ENCODE measurements at places on chromosomes 2 and 18.

- no peak for DNase-seq
Observed at GRCh38 chr2:202005272-202005887, 28.3 kb upstream of the FZD7 start.

- DNase-seq: no peak
Observed at GRCh38 chr2:24910245-24910644, 9.8 kb downstream of the ADCY3 start.

GRCh38 chr2:146992466-146992865, 852.4 kb upstream of the ACVR2A start:
- no peak for DNase-seq

DNA sequence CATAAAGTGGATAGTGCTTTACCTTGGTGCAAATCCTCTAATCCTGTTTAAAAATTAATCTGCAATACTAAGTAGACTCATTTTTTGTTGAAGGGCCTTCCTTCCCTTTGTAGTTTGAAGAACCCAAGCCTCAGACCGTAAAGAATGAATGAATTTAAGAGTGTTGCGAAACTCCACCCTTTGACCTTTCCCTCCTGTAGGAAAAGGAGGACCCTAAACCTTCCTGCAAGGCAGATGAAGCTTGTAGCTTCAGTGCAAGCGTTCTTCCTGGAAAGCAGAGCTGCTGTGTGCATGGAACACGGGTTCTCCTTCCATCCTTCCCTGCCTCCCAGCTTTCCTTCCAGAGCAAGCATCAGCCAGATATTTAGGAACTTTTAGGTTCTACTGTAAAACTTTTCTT, 1.7 kb downstream of the IMPA2 start:
- DNase-seq: no peak

GRCh38 chr2:61018318-61018755, 282 bp upstream of the PUS10 start:
- DNase-seq: no peak

- no peak for DNase-seq
Observed at GRCh38 chr2:28582595-28582994, 86.7 kb downstream of the PLB1 start.

DNA sequence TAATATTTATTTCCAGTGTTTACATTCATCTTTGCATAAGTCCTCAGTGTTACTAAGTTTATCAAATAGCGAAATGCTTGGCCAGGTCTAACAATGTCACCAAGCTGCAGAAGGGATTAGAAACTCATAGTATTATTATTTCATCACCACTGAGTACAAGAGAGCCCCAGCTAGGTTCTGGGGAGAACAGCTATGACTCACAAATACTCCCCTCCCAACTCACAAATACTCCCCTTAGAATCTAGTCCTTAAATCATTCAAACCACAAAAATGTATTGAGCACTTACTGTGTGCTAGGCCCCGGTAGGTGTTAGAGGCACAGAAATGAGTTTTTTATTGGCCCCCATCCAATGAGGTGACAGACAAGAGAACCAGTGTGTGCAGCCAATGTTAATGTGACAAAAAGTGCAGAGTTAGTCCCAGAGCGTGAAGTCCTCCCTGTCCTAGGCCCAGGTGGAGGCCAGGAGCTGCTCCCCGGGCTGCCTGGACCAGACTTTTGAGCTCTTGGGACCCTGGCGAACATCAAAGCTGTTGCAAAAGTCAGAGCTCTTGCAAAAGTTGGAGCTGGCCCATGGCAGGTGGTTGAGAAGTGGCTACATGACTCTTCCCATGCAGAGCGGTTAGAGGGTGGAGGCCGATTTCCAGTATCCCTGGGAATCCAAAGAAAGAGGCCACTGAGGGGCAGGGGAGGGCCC, 9.8 kb downstream of the STEAP3 start:
- no peak for DNase-seq

DNA sequence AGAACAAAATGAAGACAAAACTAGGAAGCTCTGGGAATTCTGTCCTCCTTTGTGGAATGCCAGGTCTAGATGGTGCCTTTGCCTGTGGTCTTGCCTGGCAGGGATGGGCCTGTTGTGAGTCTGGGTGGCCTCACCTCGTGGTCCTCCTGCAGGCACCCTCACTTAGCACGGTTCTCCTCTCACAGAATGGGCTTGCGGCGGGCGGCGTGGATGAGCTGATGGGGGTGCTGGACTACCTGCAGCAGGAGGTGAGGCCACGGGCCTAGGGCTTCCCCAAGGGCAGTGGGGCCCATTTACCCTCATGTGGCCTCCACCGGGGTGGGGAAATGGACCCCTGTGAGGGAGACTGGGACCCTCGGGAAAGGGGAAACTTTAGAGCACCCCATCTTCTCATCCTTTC, 42.3 kb downstream of the PLB1 start:
- DNase-seq: no peak

- peak; percentile 39 for DNase-seq
Observed at GRCh38 chr2:28391564-28392296, 928 bp upstream of the FOSL2 start.

DNA sequence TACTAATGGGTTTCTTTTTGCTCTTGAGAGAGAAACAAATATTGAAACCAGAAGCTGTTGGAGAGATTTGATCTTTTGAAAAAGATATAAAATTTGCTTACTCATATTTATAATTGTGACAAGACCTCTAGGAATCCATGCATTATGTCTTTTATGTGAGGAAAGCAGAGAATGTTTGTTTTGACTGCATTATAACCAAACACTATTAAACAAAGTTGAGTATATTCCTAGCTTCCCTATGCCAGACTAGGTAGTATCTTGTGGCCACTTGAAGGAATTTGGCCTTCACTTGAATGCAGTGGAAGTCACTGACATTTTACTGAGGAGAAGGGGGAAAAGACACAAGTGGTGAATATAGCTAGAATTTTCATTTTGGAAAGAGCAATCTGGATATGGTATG, 521.8 kb upstream of the ZEB2 start:
- no peak for DNase-seq

- no peak for DNase-seq
Observed at GRCh38 chr2:122101319-122101718, 345.9 kb downstream of the TSN start.

GRCh38 chr2:152468899-152469692, 134.1 kb downstream of the FMNL2 start:
- no peak for DNase-seq

- DNase-seq: no peak
Observed at GRCh38 chr18:58168221-58168620, 124.2 kb downstream of the NEDD4L start.

- DNase-seq: no peak
Observed at GRCh38 chr2:3487432-3487831, 31.9 kb downstream of the ADI1 start.

DNA sequence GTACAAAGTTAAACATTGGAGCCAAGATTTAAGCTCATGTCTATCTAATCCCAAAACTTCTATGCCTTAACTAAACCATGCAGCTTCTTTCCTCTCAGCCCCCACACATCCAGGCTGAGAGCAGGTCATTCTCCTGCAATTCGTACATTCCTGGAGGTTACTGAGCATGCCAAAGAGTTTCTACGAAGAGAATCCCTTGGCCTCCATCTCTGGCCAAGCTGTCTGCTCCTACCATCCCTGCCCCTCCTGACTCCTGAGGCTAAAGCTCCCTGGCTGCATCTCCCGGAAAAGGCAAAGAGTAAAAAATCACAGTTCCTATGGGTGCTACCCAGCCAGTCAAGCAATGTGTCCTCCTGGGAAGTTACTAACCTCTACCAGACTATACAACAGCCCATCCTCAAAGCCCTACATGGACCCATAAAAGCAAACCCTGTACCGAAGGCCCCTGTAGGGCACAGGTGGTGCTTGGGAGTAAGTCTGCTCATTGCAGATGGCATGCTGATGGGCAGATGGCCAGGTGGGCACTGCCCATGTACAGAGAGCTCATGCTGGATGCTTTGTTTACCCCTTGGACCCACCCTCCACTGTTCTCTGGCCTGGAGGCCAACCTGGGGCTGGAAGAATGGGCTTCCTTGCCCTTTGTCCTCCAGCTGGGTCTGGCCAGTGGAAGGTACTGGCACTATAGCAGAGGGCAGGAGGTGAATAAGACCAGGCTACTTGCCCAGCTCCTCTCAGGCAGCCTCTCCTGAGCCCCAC, 99.5 kb downstream of the TTC32 start:
- no peak for DNase-seq

DNA sequence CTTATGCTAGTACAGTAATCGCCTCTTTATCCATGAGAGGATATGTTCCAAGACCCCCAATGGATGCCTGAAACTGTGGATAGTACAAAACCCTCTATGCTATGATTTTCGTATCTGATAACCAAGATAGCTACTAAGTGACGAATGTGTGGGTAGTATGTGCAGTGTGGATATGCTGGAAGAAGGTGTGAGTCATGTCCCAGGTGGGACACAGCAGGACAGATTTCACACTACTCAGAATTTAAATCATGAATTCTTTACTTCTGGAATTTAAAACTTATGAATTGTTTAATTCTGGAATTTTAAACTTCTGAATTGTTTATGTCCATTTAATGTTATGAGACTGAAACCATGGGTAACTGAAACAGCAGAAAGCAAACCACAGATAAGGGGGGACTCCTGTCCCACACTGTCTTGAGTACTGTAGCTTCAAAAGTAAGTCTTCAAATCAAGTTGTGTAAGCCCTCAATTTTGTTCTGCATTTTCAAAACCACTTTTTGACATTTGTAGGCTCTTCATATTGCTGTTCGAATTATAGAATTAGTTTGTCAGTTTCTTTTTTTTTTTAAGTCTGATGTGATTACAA, 116.0 kb downstream of the LTBP1 start:
- DNase-seq: no peak

GRCh38 chr18:44765456-44765855, 84.8 kb downstream of the SETBP1 start:
- DNase-seq: no peak

DNA sequence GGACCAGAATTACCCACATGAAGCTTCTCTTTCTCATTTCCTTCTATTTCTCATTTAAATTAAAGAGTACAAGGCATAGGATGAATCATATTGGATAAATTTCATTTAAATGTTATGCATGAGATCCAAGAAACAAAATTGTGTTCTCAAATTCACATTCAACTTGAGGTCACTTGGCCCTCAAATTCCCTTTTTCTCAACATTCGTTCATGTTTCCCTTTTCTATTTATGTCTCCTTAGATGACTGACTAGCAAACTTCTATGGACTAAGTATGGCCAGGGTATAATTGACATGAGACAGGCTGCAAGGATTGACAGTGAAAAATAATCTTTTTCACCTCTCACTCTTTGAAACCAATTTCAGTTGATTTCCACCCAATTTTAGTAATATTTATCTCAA, 4.0 kb upstream of the LDLRAD4 start:
- DNase-seq: no peak

DNA sequence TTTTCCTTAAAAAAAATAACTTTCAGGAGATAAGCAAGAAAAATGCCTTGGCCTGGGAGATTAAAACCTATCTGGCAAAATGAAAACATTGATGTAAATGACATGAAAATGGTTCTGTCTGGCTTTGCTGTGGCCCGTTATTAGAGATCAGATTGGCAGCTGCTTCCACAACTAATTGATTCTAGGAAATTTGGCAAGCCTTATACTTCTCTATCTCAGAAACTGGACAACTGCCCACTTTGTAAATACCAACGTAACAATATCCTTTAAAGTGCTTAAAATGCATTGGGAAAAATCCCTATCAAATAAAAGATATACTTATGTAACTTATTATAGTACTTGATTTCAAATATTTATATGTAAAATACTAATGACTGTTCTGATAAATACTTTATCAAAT, 14.2 kb upstream of the SKA1 start:
- DNase-seq: no peak

GRCh38 chr2:40451918-40452605, at the start of gene SLC8A1:
TSS of gene SLC8A1 (minus strand) at chr2:40452090.
- peak; percentile 11 for DNase-seq

DNA sequence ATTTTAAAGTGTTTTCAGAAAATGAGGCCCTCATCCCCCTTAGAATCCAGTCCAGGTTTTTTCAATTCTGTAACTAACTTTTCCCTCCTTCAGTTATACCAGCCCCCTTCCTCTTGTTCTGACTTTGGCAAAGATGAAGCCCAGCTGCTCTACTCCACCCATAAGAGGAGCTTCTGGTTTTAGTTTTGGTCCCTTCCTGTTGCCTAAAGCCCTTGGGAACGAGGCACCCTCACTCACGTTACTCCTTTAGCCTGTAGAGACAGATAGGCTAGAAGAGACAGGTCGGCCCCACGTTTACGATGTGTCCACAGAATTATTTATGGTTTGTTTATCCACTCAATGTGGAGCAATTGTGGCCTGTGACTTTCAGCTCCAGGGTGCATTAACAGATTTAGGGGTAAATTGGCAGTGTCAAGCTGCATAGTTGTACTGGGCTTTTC, 454.2 kb upstream of the TNP1 start:
- no peak for DNase-seq
